ENCODE measurements at places on chromosomes 12 and 14.

DNA sequence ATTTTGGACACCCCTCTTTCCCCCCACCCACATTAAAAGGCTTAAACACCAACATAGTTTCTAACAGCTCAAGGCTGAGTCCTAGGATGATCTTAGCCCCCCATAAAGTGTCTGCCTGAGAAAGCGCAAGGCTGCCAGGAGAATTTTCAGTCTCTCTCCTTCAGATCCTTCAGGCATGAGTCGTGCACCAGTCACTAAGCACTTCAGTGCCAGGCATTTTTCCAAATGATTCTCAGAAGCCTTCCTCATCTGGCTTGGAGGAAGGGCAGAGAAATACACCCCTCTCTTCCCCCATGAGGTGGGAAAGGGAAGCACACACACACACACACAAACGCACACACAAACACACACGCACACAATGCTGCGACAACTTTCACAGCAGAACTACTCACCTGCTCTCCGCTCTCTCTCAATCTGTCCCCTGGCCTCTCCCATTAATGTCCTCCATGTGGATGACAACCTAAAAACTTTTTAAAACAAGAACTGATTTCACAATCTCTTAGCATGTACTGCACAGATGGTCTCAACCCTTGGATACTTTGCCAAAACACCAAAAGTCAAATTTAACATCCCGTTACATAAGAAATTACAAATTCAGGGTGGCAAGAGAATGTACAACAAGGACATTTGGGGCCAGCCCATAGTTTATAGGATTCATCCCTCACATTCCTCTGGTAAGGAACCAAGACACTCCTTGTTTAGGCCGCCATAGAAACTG lies 49.8 kb downstream of the CKAP4 start:
- DNase-seq, result no peak

DNA sequence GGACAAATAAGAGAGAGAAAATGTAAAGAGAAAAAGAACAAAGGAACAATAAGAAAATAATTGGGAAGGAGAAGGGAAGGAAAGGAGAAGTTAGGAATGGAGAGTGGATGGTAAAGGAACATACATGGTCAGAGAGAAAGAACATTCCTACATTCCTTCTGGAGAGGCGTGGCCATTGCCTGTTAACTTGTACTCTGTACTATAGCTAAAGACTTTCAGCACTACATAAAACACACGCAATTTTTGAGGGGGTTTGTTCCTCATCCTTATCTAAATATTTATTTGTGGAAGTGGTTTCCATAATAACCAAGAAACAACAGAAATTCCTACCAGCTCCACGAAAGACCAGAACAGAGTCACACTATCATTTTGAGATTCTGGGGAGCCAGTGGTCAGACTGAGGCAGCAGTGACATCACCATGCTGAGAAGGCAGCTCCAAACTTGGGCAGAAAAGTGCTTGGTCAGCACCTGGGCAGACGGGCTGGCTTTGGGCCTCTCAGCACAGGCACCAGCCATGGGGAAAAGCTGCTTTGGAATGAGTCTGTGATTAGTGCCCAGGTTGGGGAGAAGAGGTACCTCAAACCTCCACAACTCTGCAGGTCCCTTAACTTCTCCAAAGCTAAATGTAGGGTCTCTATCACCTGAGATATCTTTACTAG lies 125.9 kb upstream of the NTF3 start:
- DNase-seq, result no peak

- no peak for DNase-seq
Observed at GRCh38 chr14:61512026-61512834, 183.1 kb upstream of the HIF1A start.

DNA sequence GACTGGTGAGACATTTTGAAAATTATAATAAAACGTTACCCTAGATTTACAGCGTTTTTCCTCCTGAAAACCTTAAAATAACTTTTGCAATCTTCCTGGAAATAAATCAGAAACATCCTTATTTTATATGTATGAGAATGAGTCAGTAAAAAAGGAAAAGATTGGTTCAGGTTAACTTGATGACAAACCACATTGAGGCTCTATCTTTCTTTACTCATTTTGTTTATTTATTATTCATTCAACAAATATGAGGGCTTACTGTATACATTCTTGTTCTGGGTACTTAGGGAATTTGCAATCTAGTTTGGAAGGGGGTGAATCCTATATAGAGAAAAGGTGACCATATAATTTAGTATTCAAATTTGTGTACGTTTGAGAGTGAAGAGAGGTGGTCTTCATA lies 156.6 kb downstream of the UNC79 start:
- no peak for DNase-seq
